ENCODE measurements at places on chromosomes 5 and 9. TPM values are rescaled to one million over a fixed set of nuclear protein-coding genes. Genes with fewer than 3 reads are reported as not detected.

NXNL2 gene
- polyA plus RNA-seq: 4.3 TPM

C5orf46 gene
- polyA plus RNA-seq: not detected

TGFBR1 gene
- polyA plus RNA-seq: 17.6 TPM

PCDHGA11 gene
- polyA plus RNA-seq: 1.4 TPM

FYB1 gene
- polyA plus RNA-seq: 12.4 TPM

EPB41L4B gene
- 8.3 TPM for polyA plus RNA-seq
